A549 treated with AZD2906 at 1 μM for 4 hours (cell line): ENCODE measurements at places on chromosomes 7 and 10. TPM values are rescaled to one million over a fixed set of nuclear protein-coding genes. Genes with fewer than 3 reads are reported as not detected.

The CYP2C19 gene
- total RNA-seq, result not detected in 5 replicates

The CTAGE4 gene
- total RNA-seq, result 0.06 TPM in 1 of 5 replicates, not detected in the others

The SPDYE2B gene
- total RNA-seq, result not detected in 5 replicates

The NFKB2 gene
- 36.9 to 59.6 TPM (median 45.2 TPM) in 5 replicates for total RNA-seq

The PAPOLB gene
- not detected in 5 replicates for total RNA-seq
